COR-L47 (cell line): ENCODE measurements at places on chromosomes 4 and X.

DNA sequence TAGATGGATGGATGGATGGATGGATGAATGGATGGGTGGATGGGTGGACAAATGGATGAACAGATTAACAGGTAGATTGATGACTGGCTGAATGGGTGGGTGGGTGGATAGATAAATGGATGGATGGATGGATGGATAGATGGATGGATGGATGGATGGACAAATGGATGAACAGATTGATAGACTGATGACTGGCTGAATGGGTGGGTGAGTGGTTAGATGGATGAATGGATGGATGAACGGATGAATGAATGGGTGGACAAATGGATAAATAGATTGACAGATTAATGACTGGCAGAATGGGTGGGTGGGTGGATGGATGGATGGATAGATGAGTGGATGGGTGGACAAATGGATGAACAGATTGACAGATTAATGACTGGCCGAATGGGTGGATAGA lies 13.6 kb upstream of the AKAP17A start:
- DNase-seq, result no peak

GRCh38 chr4:149141391-149141790 lies 674.3 kb downstream of the IQCM start:
- no peak for DNase-seq

DNA sequence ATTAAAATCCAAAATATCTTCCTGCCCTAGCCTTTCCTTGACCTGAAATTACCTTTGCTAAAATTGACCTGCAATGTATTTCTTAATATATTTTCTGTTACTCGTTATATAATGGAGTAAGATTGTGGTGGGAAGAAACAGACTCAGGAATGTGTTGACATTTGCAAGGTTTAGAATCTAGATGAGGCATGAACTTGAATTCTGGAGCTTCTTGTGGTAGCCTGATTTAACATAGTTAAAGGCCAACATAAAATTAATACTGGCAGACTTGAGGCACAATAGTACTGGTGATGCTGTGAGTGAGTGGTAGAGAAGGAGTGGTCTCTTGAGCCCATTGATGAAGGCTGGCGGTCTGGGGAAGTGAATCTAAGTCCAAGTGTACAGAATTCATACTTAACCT lies 197.9 kb upstream of the SPRY1 start:
- no peak for DNase-seq

GRCh38 chr4:37780444-37781130 lies 45.9 kb upstream of the PGM2 start:
- no peak for DNase-seq

GRCh38 chrX:43456063-43456462 lies 200.0 kb upstream of the MAOA start:
- DNase-seq, result no peak

DNA sequence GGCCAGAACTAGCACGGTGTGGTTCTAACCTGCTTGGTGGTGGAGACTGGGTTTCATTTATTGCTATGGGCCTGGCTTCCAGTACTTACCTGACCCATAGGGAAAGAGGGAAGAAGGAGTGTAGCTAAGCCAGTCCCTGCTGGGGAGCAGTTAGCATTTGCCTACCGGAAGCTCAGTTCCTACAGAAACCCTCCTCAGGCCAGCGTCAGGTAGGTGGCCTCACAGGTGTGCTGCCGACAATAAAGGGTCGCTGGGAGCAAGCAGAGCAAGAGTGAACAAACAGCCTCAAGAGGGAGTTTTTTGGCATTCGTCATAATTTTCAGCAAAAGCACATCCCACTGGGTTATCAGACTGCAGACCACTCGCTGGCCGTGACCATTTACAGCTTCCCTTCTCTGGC lies 740.6 kb upstream of the TENM3 start:
- no peak for DNase-seq

DNA sequence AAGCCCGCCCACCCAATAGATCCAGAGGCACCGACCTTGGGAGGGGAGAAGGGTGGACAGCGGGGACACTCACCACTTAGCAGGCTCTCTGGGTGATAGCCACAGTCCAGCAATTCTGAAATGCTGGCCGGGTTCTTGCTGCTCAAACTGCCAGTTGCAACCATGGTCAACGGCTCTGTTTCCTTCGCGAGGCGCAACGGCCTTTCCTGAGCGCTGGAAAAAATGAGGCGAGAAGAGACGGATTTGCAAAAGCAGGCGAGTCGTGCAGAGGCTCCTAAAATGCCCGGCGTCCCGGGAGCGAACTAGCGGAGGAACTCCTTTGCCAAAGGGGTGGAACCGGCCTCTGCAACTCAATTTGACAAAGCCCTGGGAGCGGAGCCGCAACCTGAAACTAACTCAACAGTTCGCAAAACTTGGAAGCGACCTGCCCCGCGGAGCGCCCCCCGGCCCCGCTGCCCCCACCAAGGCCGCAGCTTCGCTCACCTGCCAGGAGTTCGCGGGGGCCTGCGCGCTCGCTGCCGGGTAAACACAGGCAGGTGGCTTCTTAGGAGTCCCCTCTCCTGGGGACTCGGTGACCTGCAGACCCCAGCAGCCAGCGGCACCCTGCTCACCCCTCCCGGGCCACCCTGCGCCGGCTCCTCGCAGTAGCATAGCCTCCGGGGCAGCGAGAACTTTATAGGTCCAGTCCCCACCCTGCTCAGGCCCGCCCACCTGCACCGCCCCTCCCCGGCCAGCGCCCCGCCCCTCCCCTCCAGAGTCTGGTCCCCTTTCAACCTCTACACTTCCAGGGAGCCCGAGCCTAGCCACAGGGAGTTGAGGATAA lies at the start of gene DDIT4L:
Gene DDIT4L, minus strand, starts transcription at position 649 of the 823 bp plus-strand sequence. Its CDS starts 485 bp downstream, at position 164.
- DNase-seq, result no peak

- no peak for DNase-seq
Measured at GRCh38 chr4:107736037-107736436, 16.0 kb upstream of the PAPSS1 start.

- no peak for DNase-seq
Measured at GRCh38 chrX:107724653-107725052, 50.9 kb downstream of the TSC22D3 start.

DNA sequence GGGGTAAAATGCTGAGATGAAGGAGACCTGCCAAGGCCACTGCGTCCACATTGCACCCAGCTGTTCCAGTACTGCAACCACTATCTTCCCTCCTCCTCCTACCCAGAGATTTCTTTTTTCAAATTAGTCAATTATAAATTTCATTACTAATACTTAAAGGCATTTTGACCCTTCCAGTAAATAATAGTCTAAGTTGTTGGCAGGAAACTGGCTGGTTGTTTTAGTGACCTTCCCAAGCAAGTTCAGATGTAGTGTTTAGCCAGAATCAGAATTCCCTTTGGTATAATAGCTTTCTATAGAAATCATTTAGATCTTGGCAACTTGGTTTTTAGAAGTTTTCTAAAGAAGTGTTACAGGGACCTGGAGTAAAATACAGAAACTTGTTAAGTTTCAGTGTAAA lies 66.0 kb downstream of the AASDH start:
- DNase-seq, result no peak

- no peak for DNase-seq
Measured at GRCh38 chr4:2835978-2836377, 7.7 kb upstream of the ADD1 start.

DNA sequence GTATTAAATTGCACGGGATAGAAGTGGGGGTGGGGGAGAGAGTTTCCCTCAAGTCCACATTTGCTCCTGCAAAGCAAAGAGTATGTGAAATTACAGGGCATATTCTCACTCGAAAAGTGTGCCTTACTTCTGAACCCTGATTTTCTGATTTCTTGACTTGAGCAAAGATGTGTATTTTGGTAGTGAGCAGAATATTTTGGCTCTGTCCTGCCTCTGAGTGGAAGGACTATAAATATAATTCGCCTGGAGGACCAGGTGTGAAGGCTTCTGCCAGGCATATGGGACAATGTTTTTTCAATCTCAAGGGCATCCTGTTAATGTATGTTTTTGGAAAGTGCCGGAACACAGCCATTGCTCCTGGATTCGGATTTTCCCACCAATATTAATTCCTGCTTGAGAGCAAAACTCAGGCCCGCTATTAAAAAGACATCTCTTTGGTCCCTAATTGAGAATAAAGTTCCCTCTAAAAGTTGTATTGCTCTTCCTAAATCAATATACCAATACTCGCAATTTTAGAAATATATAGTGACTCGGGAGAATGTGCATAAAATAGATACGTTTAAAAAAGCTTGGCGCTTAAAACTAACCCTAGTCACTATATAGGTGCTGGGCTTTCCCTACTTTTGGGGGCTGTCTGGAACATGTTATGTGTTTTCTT lies 15.3 kb upstream of the PITX2 start:
- DNase-seq, result no peak

DNA sequence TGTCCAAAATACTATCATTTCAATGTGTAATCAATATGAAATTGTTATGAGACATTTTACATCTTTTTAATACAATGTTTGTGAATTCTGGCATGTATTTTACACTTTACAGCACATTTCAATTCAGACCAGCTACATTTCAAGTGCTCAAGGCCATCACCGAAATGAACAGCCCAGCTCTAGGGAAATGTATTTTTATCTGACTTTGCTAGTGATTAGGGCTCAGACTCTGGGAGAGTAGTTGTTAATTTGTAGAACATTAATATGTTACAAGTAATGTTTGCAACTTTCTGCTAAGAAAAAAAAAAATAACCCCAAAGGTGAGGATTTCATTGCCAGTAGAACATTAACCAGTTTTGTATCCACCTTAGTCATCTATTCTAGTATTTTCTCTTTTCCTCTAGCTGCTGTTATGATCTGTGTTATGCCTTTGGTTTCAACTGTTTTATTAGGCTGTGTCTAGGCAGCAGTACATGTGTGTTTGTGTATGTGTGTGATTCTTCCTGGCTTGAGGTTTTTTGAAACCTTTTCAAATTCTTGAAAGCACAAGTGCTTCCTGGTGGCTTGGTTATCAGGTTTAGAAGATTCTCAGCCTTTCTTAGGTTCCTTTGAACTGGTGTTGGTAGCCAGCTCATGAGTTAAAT lies 125.9 kb downstream of the NSUN7 start:
- no peak for DNase-seq

DNA sequence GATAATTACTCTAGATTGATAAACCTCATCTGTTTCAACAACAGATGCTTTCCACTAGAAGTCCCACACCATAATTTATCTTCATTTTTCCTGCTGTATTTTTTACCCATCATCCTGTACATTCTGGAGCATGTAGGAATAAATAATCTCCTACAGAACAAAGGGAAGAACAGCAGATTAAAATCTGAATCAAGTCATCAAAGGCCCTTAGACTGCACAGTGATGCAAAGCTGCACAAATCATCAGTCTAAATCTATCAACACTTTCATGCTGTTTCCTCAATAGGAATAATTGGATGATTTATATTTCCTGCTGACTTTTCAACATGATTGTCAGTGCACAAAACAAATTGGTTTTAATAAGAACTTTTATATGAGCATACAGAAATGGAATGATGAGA lies 1143.9 kb downstream of the STIM2 start:
- DNase-seq, result no peak

DNA sequence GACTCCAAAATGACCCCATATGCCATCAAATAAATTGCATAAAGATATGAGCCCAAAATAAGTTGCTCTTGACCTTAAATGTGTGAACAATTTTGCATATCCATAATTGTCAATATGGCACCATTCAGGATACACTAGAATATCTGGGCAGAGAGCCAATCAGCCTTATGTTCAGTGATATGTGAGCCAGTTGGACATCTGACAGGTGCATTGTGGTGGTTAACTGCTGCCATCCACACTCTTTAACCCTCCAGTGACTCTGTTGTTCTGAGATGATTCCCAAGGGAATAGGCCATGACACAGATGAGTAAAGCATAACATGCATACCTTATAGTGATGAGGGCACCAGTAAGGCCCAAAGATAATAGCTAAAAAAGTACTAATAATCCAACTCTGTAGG lies 500.1 kb downstream of the PCDH18 start:
- DNase-seq, result peak; percentile 96

- peak; percentile 22 for DNase-seq
Measured at GRCh38 chr4:75490155-75490554, 24.0 kb downstream of the RCHY1 start.

DNA sequence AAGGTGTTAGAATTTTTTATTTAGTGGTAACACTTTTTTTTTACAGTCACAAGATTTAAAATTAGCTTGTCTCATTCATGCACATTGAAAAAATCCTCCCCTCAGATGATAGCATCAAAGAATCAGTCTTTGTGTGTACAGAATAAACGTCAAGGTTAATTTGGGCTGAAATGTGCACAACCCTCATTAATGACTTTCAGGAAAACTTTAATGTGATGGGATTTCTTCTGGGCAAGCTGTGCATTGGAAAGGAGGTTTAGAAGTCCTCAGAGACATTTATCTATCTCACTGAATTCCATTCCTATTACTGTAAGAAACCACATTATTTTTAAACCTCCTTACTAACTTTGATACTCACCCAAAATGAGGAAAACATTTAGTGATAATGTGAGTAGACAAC lies 88.2 kb upstream of the TECRL start:
- no peak for DNase-seq

- no peak for DNase-seq
Measured at GRCh38 chrX:111483881-111484280, 27.6 kb upstream of the SERTM2 start.

GRCh38 chr4:136946307-136946907 lies 585.9 kb downstream of the PCDH18 start:
- DNase-seq, result no peak

- DNase-seq, result no peak
Measured at GRCh38 chrX:70754169-70754848, 154.2 kb downstream of the TEX11 start.

- DNase-seq, result no peak
Measured at GRCh38 chrX:109732017-109732801, 848 bp downstream of the ACSL4 start.

GRCh38 chrX:37685381-37686359 lies at the start of gene XK:
Gene XK (plus strand): TSS chrX:37685791. CDS start chrX:37685962, 171 bp downstream.
- DNase-seq, result peak; percentile 40

DNA sequence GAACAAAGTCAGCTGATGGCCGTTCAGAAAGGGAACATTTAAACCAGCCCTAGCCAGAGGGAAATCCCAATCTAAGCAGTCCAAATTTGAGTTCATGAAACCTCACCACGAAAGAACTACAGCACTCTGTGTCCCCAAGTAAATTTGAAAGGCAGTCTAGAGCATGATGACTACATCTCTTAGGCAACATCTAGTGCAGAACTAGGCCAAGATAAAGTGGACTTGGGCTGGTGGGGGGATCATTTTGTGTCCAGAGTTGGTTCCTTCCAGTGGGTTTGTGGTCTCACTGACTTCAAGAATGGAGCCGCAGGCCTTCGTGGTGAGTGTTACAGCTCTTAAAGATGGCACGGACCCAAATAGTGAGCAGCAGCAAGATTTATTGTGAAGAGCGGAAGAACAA lies 64.9 kb downstream of the KLHL4 start:
- no peak for DNase-seq

GRCh38 chr4:139266583-139267257 lies 13.3 kb downstream of the MGARP start:
- DNase-seq, result no peak

GRCh38 chr4:125105561-125105960 lies 209.2 kb upstream of the FAT4 start:
- no peak for DNase-seq

- no peak for DNase-seq
Measured at GRCh38 chr4:108453366-108453765, 167.0 kb upstream of the RPL34 start.

DNA sequence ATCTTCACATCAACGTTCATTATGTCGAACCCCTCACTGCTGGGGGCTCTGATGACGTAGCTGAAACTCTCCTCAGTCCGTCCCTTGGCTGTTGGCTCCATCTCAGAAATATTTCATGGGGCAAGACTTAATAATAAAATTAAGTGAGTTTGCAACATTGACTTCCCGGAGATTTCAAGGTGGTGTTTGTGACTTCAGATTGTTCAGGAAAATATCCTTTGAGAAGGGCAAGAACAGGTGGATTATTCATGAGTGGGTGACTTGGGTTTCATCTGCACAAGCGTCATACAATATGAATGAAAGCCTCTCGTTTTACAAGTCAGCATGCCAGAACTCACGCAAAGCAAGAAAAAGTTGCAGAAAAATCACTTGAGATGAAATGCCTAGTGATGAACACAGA lies at the start of gene C4orf50:
Gene C4orf50, minus strand, starts transcription at position 101 of the 400 bp plus-strand sequence.
- no peak for DNase-seq
